ENCODE measurements at places on chromosomes 4 and X.

- DNase-seq = no peak
Measured at GRCh38 chr4:183658362-183659028, 490 bp downstream of the RWDD4 start.

DNA sequence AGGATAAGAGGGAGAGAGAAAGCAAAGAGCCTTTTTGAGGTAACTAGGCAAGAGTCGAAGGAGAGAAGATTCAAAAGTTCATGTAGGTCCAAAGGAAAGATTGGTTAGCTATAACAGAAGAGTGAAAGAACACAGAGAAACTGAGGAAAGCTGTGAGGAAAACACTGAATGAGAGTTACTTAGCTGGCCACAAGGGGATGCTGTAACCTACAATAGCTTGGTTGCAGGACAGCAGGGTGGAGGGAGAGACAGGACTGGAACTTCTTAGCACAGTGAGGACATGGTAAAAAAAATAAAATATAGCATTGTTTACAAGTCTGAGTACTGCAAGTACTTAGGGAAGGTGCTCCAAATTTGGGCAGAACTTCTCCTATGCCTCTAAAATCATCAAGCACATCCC is 48.3 kb downstream of the RAI2 start:
- peak; percentile 64 for DNase-seq

GRCh38 chrX:132452911-132453550 is 35.8 kb downstream of the MBNL3 start:
- no peak for DNase-seq

DNA sequence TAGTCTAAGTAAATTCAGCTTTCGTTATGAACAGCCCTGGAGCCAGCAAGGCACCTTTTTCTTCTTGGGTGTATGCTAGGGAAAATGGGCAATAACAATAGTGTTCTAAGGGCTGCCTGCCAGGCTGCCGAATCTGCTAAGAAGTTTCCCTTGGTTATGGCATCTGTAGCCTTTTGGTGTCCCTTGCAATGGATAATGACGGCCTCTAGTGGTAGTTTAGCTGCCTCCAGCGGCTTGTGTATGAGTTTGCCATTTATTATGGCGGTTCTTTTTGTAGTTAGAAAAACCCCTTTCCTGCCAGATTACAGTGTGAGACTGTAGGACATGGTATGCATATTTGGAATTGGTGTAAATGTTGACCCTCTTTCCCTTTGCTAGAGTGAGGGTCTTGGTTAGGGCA is 78.9 kb upstream of the SPIN4 start:
- DNase-seq = no peak
